ENCODE measurements at places on chromosomes 16 and 17. TPM values are rescaled to one million over a fixed set of nuclear protein-coding genes. Genes with fewer than 3 reads are reported as not detected.

Gene MT1M
- total RNA-seq = not detected

Gene KRT28
- not detected for total RNA-seq

Gene RAB37
- total RNA-seq = 36.0 TPM

Gene P2RX5
- 18.7 TPM for total RNA-seq

Gene SNAI3
- 3.1 TPM for total RNA-seq

Gene PLXDC1
- total RNA-seq = 66.5 TPM

Gene BLMH
- total RNA-seq = 33.3 TPM

Gene XPO6
- 369 TPM for total RNA-seq
